Endothelial cell (in vitro differentiated cells): ENCODE measurements at places on chromosomes 6 and 20.

DNA sequence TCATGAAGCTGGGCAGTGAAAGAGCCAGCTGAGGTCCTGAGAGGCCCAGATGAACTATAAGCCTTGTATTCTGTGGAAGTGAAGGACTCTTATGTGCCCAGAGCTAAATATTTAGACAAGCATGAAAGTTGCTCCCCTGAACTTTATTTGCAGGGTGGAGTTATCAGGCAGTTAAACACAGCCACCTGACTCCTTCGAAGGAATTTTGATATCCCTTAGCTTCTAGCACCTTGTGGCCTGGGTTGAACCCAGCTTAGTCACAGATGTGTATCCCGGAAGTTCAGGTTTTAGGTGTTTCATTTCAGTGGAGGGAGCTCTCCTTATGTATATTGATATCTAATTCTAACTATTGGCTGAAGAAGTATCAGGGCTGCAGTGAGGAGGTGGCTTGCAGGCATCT lies 20.4 kb downstream of the NR2E1 start:
- DNase-seq = no peak
- H3K4me3 ChIP-seq = no peak overlapping the region

DNA sequence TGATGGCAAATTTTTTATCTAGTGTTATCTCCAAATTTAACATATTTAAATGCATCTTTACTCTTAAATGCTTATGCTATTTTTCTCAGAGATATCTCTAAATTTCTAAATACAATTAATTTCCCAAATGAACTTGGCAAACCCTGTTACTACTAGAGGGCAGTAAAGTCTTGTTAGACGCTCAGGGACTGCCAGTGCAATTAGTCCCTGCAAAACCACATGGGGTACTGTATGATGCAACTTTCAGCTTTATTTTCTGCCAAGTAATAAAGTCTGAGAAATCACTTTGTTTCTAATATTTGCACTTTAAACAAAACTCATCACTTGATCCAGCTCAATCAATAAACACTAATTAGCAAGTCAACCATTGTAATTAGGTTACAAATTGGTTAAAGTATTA lies 76.0 kb upstream of the ADGRB3 start:
- no peak overlapping the region for H3K4me3 ChIP-seq
- H3K4me1 ChIP-seq = peaks cover 2% of the 10 kb centered on the region
- no peak for DNase-seq
- H3K27ac ChIP-seq = no peak overlapping the region
- no peaks in the 10 kb centered on the region for H3K36me3 ChIP-seq
- no peaks in the 10 kb centered on the region for H3K27me3 ChIP-seq

DNA sequence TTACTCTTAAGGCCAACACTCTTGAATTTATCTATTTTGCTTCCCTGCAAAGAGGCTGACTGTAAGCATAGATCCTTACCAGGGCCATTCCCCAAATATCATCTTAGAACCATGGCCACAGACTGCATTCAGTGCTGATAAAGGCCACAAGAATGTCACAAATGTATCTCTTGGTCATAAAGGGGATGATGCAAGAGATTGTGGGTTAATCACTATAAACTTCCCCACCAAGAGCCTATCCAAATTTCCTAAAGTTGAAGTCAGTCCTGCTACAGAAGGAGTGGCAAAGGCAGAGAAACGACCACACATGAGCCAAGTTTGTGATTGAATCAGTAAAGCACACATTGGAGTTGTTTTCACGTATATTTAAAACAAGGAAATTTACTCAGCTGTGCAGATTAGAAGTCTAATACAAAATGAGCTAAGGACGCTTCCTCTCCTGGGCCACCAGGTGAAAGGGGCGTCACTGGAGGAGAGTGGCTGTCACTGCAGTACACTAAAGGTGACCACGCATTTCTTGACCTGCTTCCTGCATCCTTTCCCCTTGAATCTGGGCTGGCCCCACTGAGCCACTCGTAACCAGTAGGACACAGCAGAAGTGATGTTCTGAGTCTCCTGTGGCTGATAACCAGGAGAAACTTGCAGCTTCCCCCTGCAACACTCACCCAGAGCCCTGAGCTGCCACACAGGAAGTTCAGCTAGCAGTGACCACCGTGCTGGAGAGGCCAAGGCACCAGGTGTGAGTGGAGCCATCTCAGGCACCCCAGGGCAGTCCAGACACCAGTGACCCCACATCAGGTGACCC lies 181.9 kb downstream of the SYNDIG1 start:
- H3K4me3 ChIP-seq = no peak overlapping the region
- peaks cover 14% of the 10 kb centered on the region for H3K4me1 ChIP-seq
- no peak for DNase-seq

DNA sequence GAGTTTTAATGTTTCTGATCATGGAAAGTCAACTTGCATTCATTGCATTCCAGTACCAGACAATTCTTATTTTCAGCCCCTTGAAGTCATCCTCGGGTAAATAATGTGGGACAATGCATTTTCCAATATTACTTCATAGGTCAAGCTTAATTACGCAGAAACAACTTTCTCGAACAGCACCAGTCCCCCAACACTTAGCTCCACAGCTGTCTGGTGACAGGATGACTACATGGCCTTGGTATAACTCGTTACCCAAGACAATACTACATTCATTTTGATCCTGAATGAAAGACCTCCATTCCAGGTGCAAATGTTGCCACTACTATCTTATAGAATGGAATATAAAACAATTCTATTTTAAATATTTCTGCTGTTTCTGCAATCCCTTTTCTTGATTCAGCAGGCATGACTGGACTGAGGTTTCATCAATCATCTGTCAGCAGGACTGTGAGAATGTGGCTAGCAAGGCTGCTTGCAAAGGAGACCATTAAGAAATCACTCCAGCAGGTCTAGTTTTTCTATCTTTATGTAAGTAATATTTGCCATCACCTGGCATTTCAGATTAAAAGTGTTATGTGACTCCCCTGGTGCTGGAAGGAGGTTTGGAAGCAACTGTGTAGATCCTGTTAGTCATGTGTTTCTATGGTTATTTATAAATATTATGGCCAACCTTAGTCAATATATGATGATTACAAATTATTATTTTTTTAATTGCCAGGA lies 147.9 kb downstream of the HAO1 start:
- no peak overlapping the region for H3K4me3 ChIP-seq
- DNase-seq = no peak
- H3K36me3 ChIP-seq = no peaks in the 10 kb centered on the region
- no peaks in the 10 kb centered on the region for H3K27me3 ChIP-seq

DNA sequence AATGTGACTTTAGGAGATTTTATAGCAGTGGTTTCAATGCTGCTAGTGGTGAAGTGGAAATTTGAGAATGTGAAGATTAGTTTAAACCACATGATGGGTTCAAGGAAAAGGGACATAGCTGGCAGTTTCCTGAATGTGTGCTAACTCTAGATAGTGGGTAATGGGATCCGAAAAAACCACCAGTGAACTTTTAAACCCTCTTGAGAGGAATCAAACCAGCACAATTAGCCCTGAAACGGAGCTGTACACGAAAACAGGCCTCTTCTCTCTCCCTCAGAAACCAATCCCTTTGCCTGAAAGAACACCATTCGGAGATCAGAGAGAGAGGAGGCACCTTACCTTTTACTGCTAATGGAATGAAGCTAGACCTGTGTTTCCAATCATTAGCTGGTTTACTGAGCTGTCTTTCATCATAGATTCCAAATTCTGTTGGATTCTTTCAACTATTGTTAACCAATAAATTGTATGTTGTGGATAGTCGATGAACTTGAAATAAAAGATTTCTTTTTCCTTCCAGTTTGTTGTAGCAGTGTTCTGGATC lies 103.9 kb downstream of the AIG1 start:
- peaks cover 4% of the 10 kb centered on the region for H3K4me1 ChIP-seq
- no peaks in the 10 kb centered on the region for H3K27me3 ChIP-seq
- DNase-seq = no peak
- no peak overlapping the region for H3K27ac ChIP-seq
- H3K36me3 ChIP-seq = no peaks in the 10 kb centered on the region
- no peak overlapping the region for H3K4me3 ChIP-seq

- DNase-seq = no peak
- H3K27ac ChIP-seq = no peak overlapping the region
- H3K4me3 ChIP-seq = no peak overlapping the region
- no peaks in the 10 kb centered on the region for H3K27me3 ChIP-seq
These were observed 618.4 kb downstream of the MMUT start for GRCh38 chr6:48844696-48845095.

GRCh38 chr6:41706876-41707564 lies 28.4 kb downstream of the TFEB start:
- no peaks in the 10 kb centered on the region for H3K36me3 ChIP-seq
- H3K4me1 ChIP-seq = peaks cover 29% of the 10 kb centered on the region
- peaks cover 15% of the 10 kb centered on the region for H3K27me3 ChIP-seq
- peak overlapping the region; percentile 47 for H3K4me3 ChIP-seq

- DNase-seq = no peak
- no peak overlapping the region for H3K4me3 ChIP-seq
- H3K4me1 ChIP-seq = peaks cover 5% of the 10 kb centered on the region
- no peak overlapping the region for H3K27ac ChIP-seq
- no peaks in the 10 kb centered on the region for H3K27me3 ChIP-seq
These were observed 180.0 kb downstream of the GJA1 start for GRCh38 chr6:121615493-121615892.

DNA sequence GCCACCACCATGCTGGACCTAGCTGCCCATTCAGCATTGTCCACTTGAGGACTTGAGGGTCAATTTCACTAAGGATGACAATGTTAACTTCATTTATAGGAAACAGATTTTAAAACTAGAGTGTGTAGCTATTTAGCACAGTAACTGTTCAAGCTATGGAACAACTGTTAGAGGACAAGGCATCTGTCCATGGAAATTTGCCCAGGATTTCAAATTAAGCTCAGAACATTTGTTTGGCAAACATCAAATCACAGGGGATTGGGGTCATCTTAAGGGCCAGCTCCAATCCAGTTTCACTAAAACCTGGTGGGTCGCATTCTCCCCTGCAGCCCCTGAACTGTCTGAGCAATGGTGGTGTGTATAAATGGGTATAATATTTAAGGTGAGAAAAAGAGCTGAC lies 35.1 kb downstream of the PM20D2 start:
- no peaks in the 10 kb centered on the region for H3K4me1 ChIP-seq
- H3K36me3 ChIP-seq = no peaks in the 10 kb centered on the region
- H3K27me3 ChIP-seq = no peaks in the 10 kb centered on the region
- no peak overlapping the region for H3K27ac ChIP-seq
- H3K4me3 ChIP-seq = no peak overlapping the region

DNA sequence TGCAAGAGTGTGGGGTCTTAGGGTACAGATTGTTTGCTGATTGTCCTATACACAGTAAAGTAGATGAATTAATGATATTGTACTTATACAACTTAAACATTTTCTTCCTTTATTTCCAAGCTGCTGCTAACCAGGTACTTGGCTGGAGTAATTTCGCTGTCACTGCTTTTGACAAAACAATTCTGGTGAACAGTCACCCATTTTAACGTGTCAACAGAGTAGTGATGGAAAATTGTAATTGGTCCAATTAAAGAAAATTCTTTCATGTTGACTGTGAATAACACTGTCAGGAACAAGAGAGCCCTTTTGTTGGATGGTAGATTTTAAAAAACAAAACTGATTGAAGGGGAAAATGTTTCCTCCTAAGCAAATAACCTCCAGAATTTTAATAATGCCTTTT lies 26.4 kb upstream of the MROH8 start:
- H3K4me3 ChIP-seq = no peak overlapping the region
- no peak for DNase-seq
- H3K27me3 ChIP-seq = no peaks in the 10 kb centered on the region
- no peak overlapping the region for H3K27ac ChIP-seq
- H3K36me3 ChIP-seq = peaks cover 47% of the 10 kb centered on the region

GRCh38 chr6:41036601-41037000 lies 2.4 kb downstream of the UNC5CL start:
- H3K36me3 ChIP-seq = peaks cover 3% of the 10 kb centered on the region
- H3K4me1 ChIP-seq = no peaks in the 10 kb centered on the region
- no peak for DNase-seq
- no peak overlapping the region for H3K4me3 ChIP-seq

GRCh38 chr20:37377346-37378081 lies 31.6 kb downstream of the SRC start:
- peak overlapping the region; percentile 57 for H3K4me3 ChIP-seq
- H3K4me1 ChIP-seq = peaks cover 3% of the 10 kb centered on the region
- H3K27ac ChIP-seq = no peak overlapping the region

- H3K4me3 ChIP-seq = no peak overlapping the region
- H3K27ac ChIP-seq = no peak overlapping the region
- no peaks in the 10 kb centered on the region for H3K4me1 ChIP-seq
- peaks cover 19% of the 10 kb centered on the region for H3K36me3 ChIP-seq
- no peak for DNase-seq
These were observed 46.6 kb downstream of the DUSP22 start for GRCh38 chr6:338815-339262.

DNA sequence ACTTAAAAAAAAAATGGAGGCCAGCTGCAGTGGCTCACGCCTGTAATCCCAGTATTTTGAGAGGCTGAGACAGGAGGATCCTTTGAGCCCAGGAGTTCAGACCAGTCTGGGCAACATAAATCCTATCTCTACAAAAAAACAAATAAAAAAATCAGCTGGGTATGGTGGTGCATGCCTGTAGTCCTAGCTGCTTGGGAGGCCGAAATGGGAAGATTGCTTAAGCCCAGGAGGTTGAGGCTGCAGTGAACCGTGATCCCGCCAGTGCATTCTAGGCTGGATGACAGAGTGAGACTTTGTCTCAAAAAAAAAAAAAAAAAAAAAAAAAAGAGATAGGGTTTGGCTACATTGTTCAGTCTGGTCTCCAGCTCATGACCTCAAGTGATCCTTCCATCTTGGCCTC lies 29.7 kb downstream of the MYO6 start:
- no peak overlapping the region for H3K27ac ChIP-seq
- H3K4me3 ChIP-seq = no peak overlapping the region
- no peaks in the 10 kb centered on the region for H3K27me3 ChIP-seq
- peaks cover 4% of the 10 kb centered on the region for H3K36me3 ChIP-seq
- peaks cover 9% of the 10 kb centered on the region for H3K4me1 ChIP-seq
- DNase-seq = no peak

GRCh38 chr20:18138266-18138582 lies 561 bp downstream of the KAT14 start:
- H3K36me3 ChIP-seq = peaks cover 9% of the 10 kb centered on the region
- H3K4me1 ChIP-seq = peaks cover 15% of the 10 kb centered on the region
- DNase-seq = no peak
- peaks cover 5% of the 10 kb centered on the region for H3K27me3 ChIP-seq
- peak overlapping the region; percentile 94 for H3K4me3 ChIP-seq

DNA sequence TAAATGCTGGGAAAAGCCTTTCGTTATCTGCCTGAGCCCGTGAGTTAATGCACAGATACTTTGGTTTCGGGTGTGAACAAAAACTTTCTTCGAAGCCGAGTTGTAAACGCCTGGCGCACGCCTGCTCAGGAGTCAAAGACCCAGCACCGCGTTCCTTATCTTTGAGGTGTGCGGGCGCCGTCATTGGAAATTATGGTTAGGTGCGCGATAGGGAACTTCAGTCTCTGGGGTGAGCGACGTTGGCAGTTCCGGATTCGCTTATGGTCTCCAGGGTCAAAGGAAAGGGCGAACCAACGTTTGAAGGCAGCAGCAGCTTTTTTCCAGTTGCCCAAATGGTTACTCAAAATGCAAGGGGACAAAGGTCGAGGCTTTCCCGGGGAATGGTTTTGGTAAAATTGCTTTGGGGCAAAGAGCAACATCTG lies 853 bp downstream of the SLC22A3 start:
- H3K27me3 ChIP-seq = peaks cover 20% of the 10 kb centered on the region
- H3K4me1 ChIP-seq = peaks cover 4% of the 10 kb centered on the region
- H3K4me3 ChIP-seq = peak overlapping the region; percentile 86
- no peak for DNase-seq

- no peak overlapping the region for H3K27ac ChIP-seq
- no peaks in the 10 kb centered on the region for H3K27me3 ChIP-seq
- H3K4me3 ChIP-seq = no peak overlapping the region
- DNase-seq = no peak
- no peaks in the 10 kb centered on the region for H3K36me3 ChIP-seq
These were observed 841.4 kb upstream of the MAP3K7 start for GRCh38 chr6:91428296-91428695.
